NCI-H2081 treated with DMSO at 0.1 percent for 48 hours (cell line): ENCODE measurements at places on chromosomes 5 and 9.

DNA sequence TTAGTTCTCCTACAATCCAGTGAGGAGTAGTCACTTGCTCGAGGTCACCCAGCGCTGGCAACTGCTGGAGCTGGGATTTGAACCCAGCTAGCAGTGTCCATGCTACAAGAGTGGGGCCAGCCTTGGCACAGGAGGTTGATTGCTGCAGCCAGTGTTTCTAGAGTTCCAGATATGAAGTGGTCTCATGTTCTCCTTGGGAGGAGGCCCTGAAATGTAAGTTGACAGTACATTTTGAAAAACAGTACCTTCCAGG is 802 bp downstream of the CCDC107 start:
- DNase-seq: no peak

DNA sequence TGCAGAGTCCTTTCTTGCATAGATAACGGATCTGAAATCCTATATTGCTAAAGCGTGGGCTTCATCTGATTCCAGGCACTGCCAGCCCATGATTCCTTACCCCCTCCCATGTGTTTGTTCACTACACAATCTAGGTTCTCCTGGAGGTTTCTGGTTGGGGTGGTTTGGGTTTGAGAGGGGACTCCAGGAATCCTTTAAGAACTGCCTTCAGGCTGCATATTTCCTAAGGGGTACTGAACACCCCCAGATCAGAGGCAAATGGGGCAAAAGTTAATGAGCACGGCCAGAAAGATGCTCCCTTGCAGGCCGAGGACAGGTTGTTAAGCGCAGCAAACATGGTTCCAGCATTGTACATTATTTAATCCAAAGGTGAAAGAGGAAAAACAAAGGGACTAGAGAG is 9.9 kb downstream of the NR2F1 start:
- no peak for DNase-seq

DNA sequence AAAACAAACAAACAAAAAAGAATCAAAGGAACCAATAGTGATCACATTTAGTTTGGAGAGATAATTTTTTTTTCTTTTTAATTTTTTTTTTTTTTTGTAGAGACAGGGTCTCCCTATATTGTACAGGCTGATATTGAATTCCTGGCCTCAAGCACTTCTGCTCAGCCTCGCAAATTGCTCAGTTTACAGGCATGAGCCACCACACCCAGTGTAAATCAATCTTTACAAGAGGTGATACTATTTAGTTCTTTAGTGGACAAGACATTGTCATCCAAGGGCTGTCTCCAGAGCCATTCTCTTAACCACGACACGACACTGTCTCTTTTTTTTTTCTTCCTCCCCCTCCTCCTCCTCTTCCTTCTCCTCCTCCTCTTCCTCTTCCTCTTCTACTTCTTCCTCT is 29.6 kb downstream of the ERAP2 start:
- DNase-seq: no peak

DNA sequence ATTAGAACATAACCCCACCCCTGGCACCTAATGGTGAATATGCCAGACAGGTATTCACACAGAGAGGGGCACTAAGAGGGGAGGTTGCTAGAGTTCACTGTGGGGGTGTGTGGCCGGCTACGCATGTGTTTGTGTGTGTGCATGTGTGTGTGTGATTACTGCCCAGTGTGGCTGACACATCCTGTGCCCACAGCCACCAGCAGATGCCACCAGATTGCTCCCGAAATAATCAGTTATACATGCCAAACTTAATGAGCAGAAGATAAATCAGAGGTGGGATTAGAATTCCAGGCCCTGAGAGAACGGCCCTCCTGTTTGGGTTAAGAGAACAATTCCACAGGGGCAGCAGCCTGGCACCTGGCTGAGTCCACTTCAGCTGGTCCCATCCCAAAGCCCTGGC is 91.8 kb upstream of the TBCA start:
- no peak for DNase-seq

GRCh38 chr5:54807421-54807820 is 178.0 kb downstream of the ESM1 start:
- no peak for DNase-seq

DNA sequence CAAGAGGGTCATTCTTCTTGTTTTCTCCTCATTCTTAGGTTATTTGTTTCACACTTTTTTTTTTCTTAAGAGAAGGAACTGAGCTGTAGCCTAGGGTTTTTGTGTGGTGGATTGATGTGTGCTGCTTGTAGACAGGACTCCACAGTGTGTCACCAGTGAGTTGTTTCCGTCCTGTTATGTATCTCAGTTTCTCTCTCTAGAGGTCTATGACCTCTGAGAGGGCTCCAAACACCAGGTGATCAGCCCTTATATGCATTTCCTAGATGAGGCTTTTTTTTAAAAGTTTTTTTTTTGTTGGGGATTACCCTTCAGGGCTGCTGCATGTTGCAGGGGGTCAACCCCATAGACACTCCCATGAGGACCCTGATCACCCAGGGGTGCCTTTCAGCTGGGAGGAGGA is 124.2 kb upstream of the MAST4 start:
- no peak for DNase-seq

- peak; percentile 72 for DNase-seq
These were observed 89.9 kb downstream of the SYK start for GRCh38 chr9:90891308-90892040.

DNA sequence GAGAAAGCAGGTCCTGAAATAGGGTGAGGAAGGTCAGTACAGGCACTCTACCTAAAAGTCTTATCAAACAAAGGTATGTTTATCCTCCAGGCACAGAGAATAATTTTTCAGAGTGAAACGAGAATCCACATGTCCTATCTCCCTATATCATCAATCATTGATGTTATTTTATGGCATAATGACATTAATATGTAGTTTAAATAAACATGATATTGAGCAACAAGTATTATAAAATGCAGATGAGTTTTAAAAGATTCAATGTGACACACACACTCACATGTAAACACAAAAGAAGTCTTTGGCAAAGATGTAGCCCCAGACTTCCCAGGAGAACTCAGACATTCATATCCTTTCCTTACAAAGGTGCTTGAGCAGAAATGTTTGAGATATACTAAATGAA is 389.1 kb downstream of the ADGRV1 start:
- DNase-seq: no peak

DNA sequence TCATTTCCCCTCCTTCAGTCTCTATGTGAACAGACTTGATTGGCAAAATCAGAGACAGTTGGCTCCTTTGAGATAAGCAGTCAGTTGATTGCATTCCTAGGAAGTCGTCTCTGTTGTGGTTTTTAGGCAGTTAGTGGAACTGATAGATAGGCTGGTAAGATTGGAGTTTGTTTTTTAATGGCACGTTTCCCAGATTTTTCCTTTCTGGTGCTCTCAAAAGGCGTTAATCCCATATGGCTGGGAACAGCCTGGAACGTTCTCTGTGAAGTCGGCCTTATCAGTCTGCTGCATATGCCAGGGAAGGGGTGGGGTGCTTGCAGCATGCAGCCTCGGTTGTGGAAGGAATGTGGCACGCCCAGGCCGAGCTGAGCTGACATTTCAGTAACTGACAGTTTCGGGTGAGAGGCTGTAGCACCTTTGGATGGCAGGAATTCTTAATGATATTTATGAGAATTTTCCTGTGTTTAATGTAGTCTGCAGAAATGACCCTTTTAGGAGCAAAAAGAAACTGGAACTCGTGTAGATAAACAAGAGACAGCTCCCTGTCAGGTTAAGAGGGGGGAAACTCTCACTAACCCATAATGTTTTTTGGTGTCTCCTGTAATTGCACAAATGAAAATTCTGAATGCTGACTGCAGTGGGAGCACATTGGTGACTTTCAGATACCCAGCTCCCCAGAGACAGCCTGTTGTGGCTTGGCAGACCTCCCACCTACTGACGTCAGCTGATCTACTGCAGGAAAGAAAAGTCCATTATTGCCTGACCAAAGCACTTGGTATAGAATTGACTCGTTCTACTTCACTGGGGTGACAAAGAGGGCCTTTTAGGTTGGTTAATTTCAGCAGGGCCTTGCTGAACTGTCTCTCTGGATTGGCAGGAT is 6.3 kb downstream of the SPTAN1 start:
- no peak for DNase-seq

DNA sequence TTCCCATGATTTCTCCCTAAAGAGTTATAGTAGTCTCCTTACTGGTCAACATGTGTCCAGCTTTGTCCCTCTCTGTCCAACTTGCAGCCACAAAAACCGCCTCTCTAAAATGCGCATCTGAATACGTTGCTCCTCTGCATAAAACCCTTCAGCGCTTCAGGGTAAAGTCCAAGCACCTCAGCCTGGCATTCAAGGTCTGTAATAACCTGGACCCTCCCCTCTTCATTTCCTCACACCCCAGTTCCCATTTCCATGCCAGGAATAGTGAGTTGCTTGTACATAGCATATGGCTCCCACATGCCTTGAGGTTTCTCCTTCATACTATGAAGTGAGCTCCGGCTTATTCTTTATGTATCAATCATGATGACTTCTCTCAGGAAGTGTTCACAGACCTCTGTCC is 101.5 kb downstream of the OXCT1 start:
- no peak for DNase-seq

DNA sequence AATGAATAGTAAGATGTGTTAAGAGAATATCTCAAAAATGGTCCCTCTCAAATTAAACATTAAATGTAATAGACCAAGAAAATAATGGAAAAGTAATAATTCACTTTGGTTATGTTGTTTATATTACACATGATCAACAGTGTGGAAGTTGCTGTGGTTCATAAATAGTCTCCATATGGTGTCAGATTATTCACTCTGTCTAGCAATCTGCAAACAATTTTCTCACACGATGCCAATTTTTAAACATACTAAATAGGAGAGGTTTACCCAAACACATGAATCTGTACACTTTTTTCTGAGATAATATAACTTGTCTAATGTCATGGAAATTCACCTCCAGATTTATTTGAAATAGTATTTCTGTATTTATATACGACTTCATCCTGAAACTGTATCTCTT is 217.4 kb upstream of the FBXL7 start:
- no peak for DNase-seq

- no peak for DNase-seq
These were observed at the start of gene PARP8 for GRCh38 chr5:50666261-50667022. PARP8 (plus strand) TSS chr5:50666637; CDS start chr5:50667096, 459 bp downstream.

DNA sequence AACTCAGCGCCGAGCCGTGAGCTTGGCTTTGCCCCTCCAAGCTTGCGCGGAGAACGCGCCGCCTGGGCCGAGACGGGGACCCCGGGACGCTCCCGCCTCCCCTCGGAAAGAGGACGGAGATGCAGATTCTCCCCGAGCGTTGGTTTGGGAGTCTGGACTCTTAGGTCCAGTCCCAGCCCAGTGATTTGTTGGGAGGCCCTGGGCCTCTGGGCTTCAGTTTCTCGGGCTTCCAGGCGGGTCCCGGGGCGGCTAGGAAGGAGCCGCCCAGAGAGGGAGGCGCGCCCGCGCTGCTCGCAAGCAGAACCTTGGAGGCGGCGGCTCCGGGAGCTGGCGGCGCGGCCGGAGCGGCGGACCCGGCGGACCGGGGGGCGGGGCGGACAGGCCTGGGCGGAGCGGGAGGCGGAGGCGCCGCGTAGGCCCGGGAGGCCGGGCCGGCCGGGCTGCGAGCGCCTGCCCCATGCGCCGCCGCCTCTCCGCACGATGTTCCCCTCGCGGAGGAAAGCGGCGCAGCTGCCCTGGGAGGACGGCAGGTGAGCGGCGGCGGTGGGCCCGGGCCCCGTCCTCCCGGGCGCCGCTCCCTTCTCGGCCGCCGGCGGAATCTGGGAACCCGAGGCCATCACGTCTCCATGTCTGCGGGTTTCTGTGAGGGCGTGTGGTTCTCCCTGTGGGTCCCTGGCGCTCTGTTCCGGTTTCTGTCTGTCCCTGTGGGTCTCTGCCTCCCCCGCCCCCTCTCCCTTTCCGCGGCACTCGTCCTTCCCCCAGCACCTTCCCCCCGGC is at the start of gene B4GALT7:
Gene B4GALT7, plus strand, starts transcription at position 402 of the 777 bp plus-strand sequence. Its CDS starts 79 bp downstream, at position 481.
- no peak for DNase-seq

GRCh38 chr9:10232352-10232930 is 380.4 kb downstream of the PTPRD start:
- no peak for DNase-seq

DNA sequence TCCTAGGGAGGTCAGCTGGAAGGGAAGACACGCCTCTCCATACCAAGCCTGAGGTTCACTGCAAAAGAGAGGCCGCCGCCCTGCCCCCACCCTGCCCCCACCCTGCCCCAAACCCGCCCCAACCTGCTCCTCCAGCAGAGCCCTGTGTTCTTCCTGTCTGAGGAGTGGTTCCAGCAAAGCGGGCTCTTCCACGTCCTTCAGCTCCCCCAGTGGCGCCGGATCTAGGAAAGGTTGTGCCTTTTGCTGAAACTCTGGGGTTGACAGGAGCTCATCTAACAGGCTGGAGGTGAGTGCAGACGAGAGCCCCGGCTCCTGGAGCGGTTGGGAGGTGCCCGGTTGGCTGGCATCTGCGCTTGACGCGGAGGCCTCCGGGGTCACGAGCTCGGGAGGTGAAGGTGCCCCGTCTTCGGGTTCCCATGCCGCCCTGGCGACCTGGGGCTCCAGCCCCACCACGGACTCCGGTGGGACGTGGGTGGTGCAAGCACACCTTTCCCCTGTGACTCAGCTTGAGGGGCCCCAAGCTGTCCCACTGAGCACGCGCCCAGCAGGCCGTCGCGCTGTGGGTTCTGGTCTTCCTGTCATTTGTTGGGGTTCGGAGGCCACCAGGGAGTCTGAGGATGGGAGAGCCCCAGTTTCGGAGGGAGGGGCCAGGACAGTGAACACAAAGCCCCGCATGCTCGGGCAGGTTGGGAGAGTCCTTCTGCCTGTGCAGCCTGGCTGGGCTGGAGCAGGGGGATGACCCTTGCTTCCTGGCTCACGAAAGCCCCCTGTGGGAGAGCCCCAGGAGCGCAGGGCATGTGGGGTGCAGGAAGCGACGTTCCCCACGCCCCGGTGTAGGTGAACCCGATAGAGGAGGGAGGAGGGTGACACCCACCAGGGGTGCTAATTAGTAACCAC is 1467.1 kb downstream of the FOXD4L5 start:
- no peak for DNase-seq

GRCh38 chr9:124133727-124134126 is 122.2 kb downstream of the LHX2 start:
- no peak for DNase-seq

GRCh38 chr5:148209151-148209770 is 6.4 kb downstream of the SPINK6 start:
- no peak for DNase-seq

GRCh38 chr5:150789943-150790611 is 11.5 kb downstream of the SMIM3 start:
- DNase-seq: no peak

GRCh38 chr5:89353837-89354551 is 471.0 kb upstream of the MEF2C start:
- no peak for DNase-seq

- no peak for DNase-seq
These were observed 338.7 kb upstream of the IRX4 start for GRCh38 chr5:2221450-2221849.

GRCh38 chr5:151598984-151599383 is 7.9 kb upstream of the FAT2 start:
- no peak for DNase-seq

DNA sequence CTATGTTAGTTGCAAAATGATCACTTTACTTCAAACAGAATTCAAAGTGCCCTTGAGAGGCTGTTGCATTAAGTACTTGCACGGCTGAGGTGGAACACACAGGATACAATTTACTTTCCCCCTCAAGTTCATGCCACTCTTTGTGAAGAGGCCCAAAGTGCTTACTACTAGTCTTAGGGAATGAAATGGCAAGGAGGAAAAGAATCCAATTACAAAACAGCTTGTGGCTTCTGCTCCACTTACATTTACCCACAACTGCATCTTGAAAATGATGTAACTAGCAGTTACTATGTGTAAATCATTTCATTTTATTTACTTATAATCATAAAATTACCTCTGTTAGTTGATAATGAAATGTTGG is 14.6 kb downstream of the FOXD1 start:
- DNase-seq: no peak
